B cell (primary cell): ENCODE measurements at places on chromosomes 3 and 15. TPM values are rescaled to one million over a fixed set of nuclear protein-coding genes. Genes with fewer than 3 reads are reported as not detected.
A peak's percentile ranks its signal among the peaks of the same experiment; 100 is the strongest.

The DYNC1LI1 gene
- 38.8 and 47.8 TPM in 2 replicates for total RNA-seq

The RBPMS2 gene
- 0.32 and 0.47 TPM in 2 replicates for total RNA-seq

The STRIT1 gene
- not detected in 2 replicates for total RNA-seq

The MAP6D1 gene
- 1.8 and 4.2 TPM in 2 replicates for total RNA-seq

The RLBP1 gene
- not detected in 2 replicates for total RNA-seq

The ZDHHC3 gene
- 46.4 and 52.6 TPM in 2 replicates for total RNA-seq

The CCR1 gene
- 0.79 and 1.1 TPM in 2 replicates for total RNA-seq

The WDR93 gene
- total RNA-seq: 0.12 and 0.29 TPM in 2 replicates

The HMCES gene
- total RNA-seq: 22.1 and 22.5 TPM in 2 replicates

The ZNF770 gene
- 45.8 and 49.3 TPM in 2 replicates for total RNA-seq

The NANOGP8 gene
- total RNA-seq: not detected in 2 replicates

The GHRL gene
- 2.8 TPM in 2 replicates for total RNA-seq

The TPRG1 gene
- total RNA-seq: 0.39 and 0.41 TPM in 2 replicates

The PLCB2 gene
- total RNA-seq: 155 and 166 TPM in 2 replicates

- no peak for DNase-seq
- H3K27ac ChIP-seq: no peak overlapping the region
- no peaks in the 10 kb centered on the region for H3K4me1 ChIP-seq
- no peak overlapping the region for H3K4me3 ChIP-seq
- no peaks in the 10 kb centered on the region for H3K27me3 ChIP-seq
Measured at GRCh38 chr15:98826658-98827057, 178.3 kb downstream of the IGF1R start.

- no peaks in the 10 kb centered on the region for H3K27me3 ChIP-seq
- DNase-seq: no peak
- H3K4me3 ChIP-seq: no peak overlapping the region
- no peak overlapping the region for H3K27ac ChIP-seq
Measured at GRCh38 chr3:159502986-159503385, 485.6 kb upstream of the IL12A start.

GRCh38 chr15:90046911-90047392 is 45.8 kb downstream of the ZNF710 start:
- H3K27me3 ChIP-seq: no peaks in the 10 kb centered on the region
- peak overlapping the region; percentile 15 for H3K4me3 ChIP-seq
- peak overlapping the region; percentile 84 for H3K27ac ChIP-seq
- H3K36me3 ChIP-seq: no peaks in the 10 kb centered on the region
- H3K4me1 ChIP-seq: peaks cover 55% of the 10 kb centered on the region
- DNase-seq: peak; percentile 79

- H3K4me1 ChIP-seq: peaks cover 5% of the 10 kb centered on the region
- DNase-seq: peak; percentile 53
Measured at GRCh38 chr15:49145651-49146609, 9.5 kb downstream of the COPS2 start.

DNA sequence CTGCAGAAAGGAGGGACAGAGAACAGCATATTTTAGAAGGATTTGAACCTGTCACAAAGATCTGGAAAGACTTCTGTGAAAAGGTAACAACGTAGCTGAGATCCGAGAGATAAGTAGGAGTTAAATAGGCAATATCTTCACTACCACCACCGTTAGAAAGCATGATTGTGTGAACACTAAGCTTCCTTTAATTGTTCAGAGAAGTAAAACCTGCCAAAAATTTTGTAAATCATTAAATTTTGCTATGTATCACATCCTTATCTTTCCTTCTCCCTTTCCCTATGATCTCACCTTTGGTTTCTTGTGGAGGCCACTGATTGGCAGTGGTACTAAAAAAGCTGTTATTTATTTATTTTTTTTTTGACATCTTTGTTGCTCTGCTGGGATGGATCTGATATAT is 346.9 kb downstream of the NLGN1 start:
- no peaks in the 10 kb centered on the region for H3K27me3 ChIP-seq
- H3K36me3 ChIP-seq: no peaks in the 10 kb centered on the region
- no peak overlapping the region for H3K4me3 ChIP-seq
- H3K4me1 ChIP-seq: no peaks in the 10 kb centered on the region

GRCh38 chr15:49372366-49372765 is 50.7 kb upstream of the FGF7 start:
- H3K36me3 ChIP-seq: no peaks in the 10 kb centered on the region
- no peaks in the 10 kb centered on the region for H3K27me3 ChIP-seq
- no peaks in the 10 kb centered on the region for H3K4me1 ChIP-seq
- no peak overlapping the region for H3K4me3 ChIP-seq
- DNase-seq: no peak

DNA sequence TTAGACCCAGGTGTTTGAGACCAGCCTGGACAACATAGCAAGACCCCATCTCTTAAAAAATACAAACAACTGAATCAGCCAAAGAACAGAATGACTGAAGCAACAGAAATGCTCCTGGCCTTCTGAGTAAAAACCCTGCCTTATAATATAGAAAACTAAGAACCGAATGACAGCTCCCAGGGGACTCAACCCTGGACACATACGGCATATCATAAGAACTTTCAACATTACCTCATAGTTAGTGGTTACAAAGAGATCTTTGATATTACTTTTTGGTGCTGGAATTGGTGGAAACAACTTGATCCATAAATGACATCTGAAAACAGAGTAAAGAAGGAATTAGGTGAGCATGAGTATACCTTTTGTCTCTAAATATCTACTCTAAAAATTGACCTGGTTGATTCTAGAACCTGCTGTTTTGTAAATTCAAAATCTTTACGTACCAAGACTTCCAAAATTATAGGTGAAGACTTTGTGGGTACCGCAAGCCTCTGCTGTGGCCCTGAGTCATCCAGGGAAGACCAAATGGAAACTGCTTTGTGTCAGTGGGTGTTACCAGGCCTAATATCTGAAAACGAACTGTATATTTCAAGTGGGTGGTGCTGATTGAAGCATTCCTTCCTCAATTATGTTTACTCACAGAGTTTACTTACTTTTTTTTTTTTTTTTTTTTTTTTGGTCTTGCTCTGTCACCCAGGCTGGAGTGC is 35.5 kb downstream of the IL5RA start:
- H3K4me1 ChIP-seq: no peaks in the 10 kb centered on the region
- DNase-seq: no peak
- no peak overlapping the region for H3K4me3 ChIP-seq
- no peak overlapping the region for H3K27ac ChIP-seq
- no peaks in the 10 kb centered on the region for H3K27me3 ChIP-seq

DNA sequence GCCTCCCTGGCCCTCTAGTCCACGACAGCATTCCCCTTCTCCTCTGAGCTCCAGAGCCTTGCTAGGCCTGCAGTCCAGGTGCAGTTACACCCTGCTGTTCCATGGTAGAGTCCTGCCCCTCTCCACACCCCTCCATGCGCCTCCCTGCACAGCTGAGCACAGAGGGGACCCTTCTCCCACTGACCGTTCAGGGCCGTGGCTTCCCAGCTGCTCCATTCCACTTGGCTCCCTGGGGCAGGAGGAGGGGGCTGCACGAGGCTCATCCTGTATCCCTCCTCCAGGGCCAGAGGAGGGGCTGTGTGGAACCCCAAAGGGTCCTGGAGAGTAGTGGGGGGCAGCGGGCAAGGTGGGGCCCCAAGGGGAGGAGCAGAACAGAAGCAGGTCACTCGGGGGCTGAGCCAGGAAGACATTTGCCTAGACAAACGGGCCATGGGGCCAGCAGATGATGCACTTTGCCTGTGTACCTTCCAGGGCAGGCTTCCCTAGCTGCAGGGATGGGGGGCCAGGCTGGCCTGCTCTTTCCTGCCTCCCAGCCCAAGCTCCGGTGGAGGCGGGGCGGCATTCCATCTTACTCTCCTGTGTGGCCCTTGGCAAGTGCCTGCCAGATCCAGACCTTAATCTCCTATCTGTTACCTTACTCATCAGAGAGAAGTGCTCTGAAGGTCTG is 20.7 kb upstream of the GOLGA6C start:
- no peaks in the 10 kb centered on the region for H3K27me3 ChIP-seq
- no peaks in the 10 kb centered on the region for H3K36me3 ChIP-seq
- H3K4me3 ChIP-seq: no peak overlapping the region
- H3K27ac ChIP-seq: no peak overlapping the region

DNA sequence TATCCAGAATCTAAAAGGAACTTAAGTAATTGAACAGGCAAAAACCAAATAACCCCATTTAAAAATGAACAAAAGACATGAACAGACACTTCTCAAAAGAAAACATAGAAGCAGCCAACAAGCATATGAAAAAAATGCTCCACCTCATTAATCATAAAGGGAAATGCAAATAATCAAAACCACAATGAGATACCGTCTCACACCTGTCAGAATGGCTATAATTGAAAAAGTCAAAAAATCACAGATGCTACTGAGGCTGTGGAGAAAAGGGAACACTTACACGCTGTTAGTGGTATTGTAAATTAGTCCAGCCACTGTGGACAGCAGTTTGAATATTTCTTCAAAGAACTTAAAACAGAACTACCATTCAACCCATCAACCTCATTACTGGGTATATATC is 220.7 kb downstream of the MEX3B start:
- no peak for DNase-seq
- no peaks in the 10 kb centered on the region for H3K27me3 ChIP-seq
- no peak overlapping the region for H3K4me3 ChIP-seq
- H3K4me1 ChIP-seq: no peaks in the 10 kb centered on the region
- H3K36me3 ChIP-seq: no peaks in the 10 kb centered on the region
- H3K27ac ChIP-seq: no peak overlapping the region

DNA sequence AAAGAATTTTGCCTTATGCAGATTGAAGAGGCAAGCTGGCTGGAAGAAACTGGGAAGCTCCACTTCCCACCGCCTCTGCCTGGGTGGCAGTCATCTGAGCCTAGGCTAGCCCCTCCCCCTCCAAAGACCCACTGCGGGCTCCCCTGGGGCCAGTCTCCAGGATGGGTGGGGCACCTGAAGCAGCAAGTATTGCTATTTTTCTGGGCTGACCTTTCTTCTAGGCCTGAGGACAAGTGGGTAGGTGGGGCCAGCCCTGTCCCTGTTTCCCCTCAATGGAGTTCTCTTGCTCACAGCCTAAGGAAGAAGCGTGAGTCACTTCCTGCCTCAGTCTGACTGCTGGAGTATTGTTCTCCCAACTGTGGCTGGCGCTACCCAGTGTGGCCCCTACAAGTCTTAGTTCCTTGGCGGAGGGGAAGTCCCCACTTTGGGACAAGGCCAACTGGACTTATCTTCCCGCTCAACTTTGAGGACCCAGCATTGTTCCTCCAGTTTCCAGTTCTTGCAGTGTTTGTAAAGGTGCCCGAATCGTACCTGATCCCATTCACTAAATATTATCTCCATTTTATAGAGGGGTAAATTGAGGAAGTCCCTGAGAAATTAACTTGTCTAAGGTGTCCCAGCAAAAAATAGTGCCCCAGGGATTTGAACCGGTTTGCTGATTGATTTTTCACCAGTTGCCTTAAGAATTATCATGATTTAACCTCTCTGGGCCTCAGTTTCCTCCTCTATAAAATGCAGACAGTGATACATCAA is 1.4 kb downstream of the FURIN start:
- peak overlapping the region; percentile 19 for H3K27ac ChIP-seq
- no peaks in the 10 kb centered on the region for H3K36me3 ChIP-seq
- H3K4me3 ChIP-seq: peak overlapping the region; percentile 18
- no peaks in the 10 kb centered on the region for H3K27me3 ChIP-seq
- peaks cover 31% of the 10 kb centered on the region for H3K4me1 ChIP-seq

- H3K4me1 ChIP-seq: no peaks in the 10 kb centered on the region
- no peak for DNase-seq
- H3K27me3 ChIP-seq: no peaks in the 10 kb centered on the region
- H3K4me3 ChIP-seq: no peak overlapping the region
- no peaks in the 10 kb centered on the region for H3K36me3 ChIP-seq
Measured at GRCh38 chr15:86840996-86841395, 761.3 kb downstream of the AGBL1 start.

GRCh38 chr3:21729331-21729730 is 21.7 kb downstream of the ZNF385D start:
- DNase-seq: no peak
- no peaks in the 10 kb centered on the region for H3K4me1 ChIP-seq
- H3K27me3 ChIP-seq: no peaks in the 10 kb centered on the region

GRCh38 chr15:40985541-40986330 is 32.5 kb downstream of the CHAC1 start:
- H3K4me1 ChIP-seq: no peaks in the 10 kb centered on the region
- no peak overlapping the region for H3K27ac ChIP-seq
- H3K4me3 ChIP-seq: no peak overlapping the region
- H3K36me3 ChIP-seq: peaks cover 4% of the 10 kb centered on the region
- H3K27me3 ChIP-seq: no peaks in the 10 kb centered on the region
- DNase-seq: no peak

DNA sequence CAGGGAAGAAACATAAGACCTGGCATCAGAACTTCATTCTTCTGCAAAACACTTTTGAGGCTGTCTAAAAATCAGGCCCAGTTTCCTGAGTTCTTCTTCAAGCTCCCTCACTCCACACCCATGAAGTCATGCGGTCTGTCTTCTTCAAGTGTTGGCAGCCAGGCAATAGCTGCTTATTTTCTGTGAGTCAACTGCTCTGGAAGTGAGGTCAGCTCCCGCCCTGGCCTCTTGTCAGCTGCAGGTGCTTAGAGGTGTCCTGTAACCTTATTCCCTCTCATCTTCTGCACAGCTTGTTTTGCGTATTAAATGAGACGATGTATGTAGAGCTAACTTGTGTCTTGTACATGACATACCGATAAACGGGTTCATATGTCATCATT is 226.1 kb downstream of the ADAMTS17 start:
- no peak for DNase-seq
- H3K36me3 ChIP-seq: no peaks in the 10 kb centered on the region
- no peaks in the 10 kb centered on the region for H3K4me1 ChIP-seq
- H3K27ac ChIP-seq: no peak overlapping the region
- H3K27me3 ChIP-seq: no peaks in the 10 kb centered on the region

GRCh38 chr3:106348139-106348690 is 479.4 kb upstream of the CBLB start:
- no peak for DNase-seq
- no peaks in the 10 kb centered on the region for H3K4me1 ChIP-seq
- no peaks in the 10 kb centered on the region for H3K27me3 ChIP-seq

DNA sequence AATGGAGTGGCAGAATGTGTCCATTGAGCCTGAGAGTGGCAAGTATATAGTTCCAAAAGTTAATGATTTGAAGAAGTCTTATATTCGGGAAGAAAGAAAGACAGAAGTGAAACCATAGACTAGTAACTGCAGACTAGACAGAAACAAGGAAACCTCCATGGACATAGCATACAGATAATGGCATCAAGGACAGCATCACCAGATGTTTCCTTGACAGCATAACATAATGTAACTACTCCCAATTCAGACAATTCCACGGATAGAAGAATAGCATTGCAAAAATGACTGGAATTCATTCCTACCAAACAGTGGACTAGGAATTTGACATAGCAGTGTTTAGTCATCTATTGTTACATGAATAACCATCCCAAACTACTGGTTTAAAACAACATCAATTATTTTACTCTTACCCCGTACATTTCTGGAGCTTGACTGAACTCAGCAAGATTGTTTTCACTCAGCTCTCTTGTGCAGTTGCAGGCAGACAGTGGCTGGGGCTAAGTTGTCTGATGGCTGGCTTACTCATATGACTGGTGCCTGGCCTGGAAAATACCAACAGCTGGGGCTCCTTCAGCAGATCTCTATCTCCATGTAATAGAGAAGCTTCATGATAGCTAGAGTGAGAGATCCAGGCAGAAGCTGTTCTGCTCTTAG is 109.7 kb upstream of the GADL1 start:
- H3K27me3 ChIP-seq: no peaks in the 10 kb centered on the region
- no peak for DNase-seq
- H3K4me1 ChIP-seq: no peaks in the 10 kb centered on the region
- no peak overlapping the region for H3K27ac ChIP-seq
